ENCODE measurements at places on chromosomes 5 and 9. TPM values are rescaled to one million over a fixed set of nuclear protein-coding genes. Genes with fewer than 3 reads are reported as not detected.
A peak's percentile ranks its signal among the peaks of the same experiment; 100 is the strongest.

DNA sequence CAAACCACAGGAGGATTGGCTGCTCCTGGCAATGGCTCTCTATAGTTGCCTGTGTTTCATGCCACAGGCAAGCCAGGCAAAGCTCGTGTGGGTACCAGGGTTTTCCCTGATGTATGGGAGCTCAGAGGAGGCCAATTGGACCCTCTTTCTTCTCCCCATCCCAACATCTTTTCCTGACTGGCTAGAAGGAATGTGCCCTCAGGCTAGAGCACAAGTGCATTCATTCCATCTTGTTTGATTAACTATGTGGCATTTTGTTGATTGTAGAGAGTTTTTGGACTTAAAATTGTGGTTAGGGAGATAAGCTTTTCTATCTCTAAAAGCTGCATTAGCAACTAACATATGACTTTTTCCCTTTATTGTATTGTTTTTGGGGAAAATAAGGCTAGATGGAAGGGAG lies 561.3 kb downstream of the PSAT1 start:
- no peaks in the 10 kb centered on the region for H3K36me3 ChIP-seq
- no peak overlapping the region for H3K27ac ChIP-seq
- H3K4me3 ChIP-seq: no peak overlapping the region

DNA sequence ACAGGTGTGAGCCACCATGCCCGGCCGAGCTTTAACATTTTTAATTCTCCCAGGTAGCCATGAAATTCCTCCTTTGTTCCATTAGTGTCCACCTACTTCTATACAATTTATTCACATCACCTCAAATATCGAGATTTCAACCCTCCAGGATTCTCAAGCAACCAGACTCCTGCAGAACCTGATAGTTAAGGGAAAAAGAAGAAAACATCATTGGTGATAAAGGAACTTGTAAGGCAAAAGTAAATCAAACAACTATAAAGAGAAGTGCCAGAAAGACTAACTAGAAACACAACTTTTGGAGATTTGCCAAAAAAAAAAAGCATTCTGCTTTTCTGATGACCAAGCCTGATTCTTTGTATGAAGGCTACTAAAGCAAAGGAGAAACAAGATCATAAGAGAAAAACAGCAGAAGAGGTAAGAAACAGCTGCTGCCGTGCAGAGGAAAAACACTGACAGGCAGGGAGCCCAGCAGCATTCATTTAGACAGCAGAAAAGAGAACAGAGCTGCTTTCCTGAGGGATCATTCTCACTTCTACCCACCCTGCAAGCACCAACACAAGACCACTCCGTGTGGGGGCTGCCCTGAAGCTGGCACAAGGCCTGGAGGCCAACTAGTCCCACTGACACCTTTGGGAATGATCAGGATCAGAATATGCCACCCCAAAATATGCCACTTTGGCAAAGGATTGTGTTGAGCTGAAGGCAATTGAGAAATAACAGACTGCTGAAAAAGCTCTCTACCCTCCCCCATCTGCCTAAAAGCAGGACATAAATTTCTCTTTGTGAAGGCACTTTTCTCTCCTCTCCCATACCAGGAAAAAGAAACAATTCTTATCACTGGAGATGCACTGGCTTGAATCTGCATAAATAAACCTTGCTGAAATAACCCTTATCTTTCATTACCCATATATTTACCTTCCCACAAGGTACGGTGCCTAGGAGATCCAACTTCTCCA lies 75.1 kb downstream of the ALDH7A1 start:
- no peaks in the 10 kb centered on the region for H3K36me3 ChIP-seq
- DNase-seq: peak; percentile 59
- H3K4me1 ChIP-seq: peaks cover 12% of the 10 kb centered on the region
- no peak overlapping the region for H3K4me3 ChIP-seq
- H3K27ac ChIP-seq: peak overlapping the region; percentile 51

DNA sequence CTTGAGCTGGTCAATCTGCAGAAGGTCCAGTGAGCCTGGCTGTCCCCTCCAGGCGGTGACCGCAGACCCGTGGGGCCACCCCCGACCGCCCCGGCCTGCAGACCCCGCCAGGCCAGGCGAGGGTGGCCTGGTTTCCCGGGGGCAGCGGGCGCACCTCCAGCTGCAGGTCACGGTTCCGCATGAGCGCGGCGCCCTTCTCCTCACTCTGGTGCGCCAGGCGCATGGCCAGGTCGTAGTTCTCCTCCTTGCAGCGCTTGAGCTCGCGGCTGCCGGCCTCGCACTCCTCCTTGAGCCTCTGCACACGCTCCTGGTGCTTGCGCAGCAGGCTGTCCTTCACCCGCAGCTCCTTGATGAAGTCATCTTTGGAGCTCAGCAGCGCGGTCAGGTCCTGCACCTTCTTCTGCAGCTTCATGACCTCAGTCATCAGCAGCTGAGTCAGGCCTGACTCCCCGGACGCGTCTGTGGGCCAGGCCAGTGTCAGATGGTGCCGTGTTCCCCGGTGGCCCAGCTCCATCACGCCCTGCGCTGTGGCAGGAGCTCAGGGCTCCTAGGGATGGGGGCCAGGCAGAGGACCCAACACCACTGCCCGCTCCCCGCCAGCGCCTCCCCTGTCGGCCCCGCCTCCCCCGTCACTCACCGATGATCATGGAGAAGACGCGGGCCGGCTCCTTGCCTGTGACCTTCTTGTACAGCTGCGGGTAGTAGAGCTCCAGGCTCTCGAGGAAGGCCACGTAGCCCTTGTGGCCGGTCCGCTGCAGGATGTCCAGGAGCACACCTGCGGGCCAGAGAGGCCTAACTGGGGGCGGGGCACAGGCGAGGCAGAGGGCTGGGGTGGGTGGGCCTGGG lies 2.6 kb downstream of the CARD9 start:
- no peaks in the 10 kb centered on the region for H3K27me3 ChIP-seq
- no peak overlapping the region for H3K27ac ChIP-seq

GRCh38 chr5:58629271-58630159 lies 46.6 kb downstream of the RAB3C start:
- peak; percentile 33 for DNase-seq
- H3K27me3 ChIP-seq: no peaks in the 10 kb centered on the region
- H3K4me1 ChIP-seq: peaks cover 7% of the 10 kb centered on the region
- H3K36me3 ChIP-seq: no peaks in the 10 kb centered on the region
- H3K4me3 ChIP-seq: no peak overlapping the region
- peak overlapping the region; percentile 65 for H3K27ac ChIP-seq

DNA sequence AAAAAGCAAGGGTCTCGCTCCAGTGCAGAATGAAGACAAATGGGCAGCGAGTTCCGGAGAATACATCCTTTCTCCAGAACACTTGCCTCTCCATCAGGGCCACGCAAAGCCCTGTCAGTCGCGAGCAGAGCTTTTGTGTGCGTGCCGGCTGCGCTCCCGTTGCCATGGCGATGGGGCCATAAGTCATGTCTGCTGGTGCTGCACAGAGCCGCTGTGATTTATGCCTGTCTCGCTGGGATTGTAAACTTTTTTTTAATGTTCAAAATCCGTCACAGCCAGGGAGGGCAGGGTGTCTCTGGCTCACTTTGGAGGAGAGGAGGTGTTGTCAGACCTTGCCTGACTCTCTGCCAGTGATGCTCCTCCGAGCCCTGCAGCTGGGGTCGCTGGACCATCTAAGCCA lies 272.7 kb downstream of the TRIM32 start:
- no peaks in the 10 kb centered on the region for H3K27me3 ChIP-seq
- H3K4me1 ChIP-seq: peaks cover 3% of the 10 kb centered on the region
- no peak overlapping the region for H3K4me3 ChIP-seq
- H3K36me3 ChIP-seq: no peaks in the 10 kb centered on the region
- no peak overlapping the region for H3K27ac ChIP-seq

DNA sequence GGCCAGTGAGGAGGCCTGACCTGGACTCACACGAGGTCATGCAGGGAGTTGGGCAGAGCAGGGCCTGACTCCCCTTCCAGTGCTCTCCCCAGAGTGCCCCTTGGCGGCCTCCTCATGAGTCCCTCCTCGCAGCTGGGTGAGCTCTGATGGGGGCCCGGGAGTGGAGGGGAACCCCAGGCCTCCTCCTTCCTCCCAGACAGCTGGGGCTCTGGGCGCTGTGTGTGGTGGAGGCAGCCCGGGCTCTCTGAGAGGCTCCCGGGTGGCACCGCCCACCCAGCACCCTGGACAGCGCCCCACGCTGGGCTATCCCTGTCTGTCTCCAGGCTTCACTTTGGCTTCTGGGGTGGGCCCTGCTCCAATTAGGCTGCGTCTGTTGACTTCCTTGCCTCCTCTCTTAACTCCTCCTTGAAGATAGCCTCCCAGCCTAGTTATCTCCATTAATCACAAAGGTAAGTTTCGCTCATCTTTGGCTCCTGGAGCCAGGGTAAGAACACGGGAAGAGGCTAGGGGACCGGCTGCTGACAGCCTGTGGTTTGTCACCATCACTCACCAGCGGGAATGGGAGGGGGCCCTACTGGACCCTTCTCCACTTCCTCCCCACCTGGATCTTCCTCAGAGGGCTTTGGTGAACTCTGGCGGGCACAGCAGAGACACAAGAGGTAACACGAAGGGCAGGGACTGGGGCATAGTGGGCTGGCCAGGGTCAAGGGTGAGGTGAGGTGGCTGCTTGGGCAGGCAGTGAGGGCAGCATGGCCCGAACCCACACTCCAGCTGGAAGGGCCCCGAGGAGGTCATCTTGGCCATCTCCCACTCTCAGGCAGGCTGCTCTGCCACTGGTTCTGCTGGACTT lies 13.1 kb downstream of the PSD2 start:
- no peaks in the 10 kb centered on the region for H3K4me1 ChIP-seq
- H3K27ac ChIP-seq: no peak overlapping the region

DNA sequence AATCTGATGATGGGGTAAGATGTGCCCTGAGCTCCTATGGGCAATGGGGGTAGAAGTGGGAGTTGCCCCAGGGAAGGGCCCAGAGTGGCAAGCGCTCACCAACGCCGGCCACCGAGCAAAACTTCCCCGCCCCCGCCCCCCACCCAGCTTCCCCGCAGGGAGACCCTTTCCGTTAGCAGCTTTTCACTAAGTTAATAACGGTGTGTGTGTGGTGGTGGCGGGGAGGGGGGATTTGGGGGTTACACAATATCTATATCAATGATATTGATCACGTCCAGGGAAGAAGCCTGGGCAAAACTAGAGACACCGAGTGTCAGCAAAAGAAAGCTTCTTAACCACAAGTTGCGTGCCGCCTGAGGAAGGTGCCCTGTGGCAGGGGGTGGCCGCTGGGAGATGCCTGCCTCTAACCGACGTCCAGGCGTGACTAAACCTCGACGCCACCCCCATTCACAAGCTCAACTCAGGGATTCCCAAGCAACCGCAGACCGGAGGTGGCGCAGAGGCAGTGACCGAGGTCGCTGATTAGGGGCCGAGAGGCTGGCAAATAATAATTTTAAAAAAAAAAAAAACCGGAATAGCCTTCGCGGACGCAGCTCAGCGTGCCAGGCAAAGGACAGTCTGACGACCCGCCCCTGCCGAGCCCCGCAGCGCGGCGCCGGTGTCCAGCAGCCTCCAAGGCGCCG lies 222.6 kb downstream of the MEF2C start:
- no peak for DNase-seq
- no peak overlapping the region for H3K27ac ChIP-seq
- peaks cover 10% of the 10 kb centered on the region for H3K4me1 ChIP-seq
- peaks cover 61% of the 10 kb centered on the region for H3K27me3 ChIP-seq

ECM2 gene
- total RNA-seq: 22.6 TPM

Measured in stomach (tissue), 19 donors.